ENCODE measurements at places on chromosomes 6 and 20.
A peak's percentile ranks its signal among the peaks of the same experiment; 100 is the strongest.

DNA sequence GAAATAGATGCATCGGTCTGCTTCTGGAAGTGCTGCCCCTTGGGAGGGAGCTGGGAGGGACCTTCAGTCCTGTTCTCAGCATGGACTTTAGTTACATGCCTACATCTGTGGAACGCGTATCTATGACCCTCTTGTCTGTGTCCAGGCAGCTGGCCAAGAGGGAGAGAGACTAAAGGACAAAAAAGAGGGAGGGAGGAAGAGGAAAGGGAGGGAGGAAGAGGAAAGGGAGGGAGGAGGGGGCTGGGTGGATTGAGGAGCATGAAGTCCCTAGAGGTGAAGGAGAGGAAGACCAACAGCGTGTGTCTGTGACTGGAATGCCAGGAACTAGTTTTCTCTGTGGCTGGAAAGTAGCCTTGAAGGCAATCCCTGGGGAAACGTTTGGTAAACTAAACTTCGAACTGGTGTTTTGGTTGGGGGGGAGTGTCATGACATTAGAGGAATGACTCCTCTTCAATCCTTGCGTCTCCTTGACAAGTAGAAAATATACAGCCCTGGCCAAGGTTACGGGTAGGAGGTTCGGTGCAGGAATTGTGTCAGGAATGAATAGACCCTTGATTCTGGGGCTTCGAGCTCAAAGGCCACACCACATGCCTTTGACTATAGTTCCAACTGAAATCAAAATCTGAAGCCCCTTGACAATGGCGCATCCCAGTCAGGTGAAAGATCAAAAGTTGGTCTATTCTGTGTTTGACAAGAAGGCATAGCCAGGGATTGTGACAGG, 52.0 kb upstream of the PLEKHG1 start:
- no peak for DNase-seq

GRCh38 chr20:53162251-53162835, 190.2 kb downstream of the TSHZ2 start:
- peak; percentile 95 for DNase-seq

DNA sequence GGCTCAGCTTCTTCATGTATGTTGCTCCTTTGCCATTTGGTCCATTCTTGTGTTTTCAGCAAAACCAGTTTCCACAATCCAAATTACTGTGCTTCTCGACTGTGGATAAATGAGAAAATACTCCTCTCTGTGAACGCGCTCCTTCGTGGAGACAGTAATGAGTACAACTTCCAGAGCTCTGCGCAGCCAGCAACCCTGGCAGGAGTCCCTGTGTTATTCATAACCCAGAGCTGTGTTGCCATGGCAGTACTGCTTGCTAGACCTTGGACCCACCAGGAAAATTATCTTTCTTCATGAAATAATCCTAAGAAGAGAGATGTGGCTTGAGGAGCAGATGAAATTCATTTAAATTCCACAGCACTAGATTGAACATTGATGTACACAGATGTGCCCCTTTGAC, 73.7 kb downstream of the SLC22A3 start:
- no peak for DNase-seq

- DNase-seq, result no peak
Observed at GRCh38 chr6:56238352-56238751, 9.0 kb downstream of the COL21A1 start.

GRCh38 chr6:24919056-24919892, 16.5 kb downstream of the RIPOR2 start:
- peak; percentile 31 for DNase-seq

DNA sequence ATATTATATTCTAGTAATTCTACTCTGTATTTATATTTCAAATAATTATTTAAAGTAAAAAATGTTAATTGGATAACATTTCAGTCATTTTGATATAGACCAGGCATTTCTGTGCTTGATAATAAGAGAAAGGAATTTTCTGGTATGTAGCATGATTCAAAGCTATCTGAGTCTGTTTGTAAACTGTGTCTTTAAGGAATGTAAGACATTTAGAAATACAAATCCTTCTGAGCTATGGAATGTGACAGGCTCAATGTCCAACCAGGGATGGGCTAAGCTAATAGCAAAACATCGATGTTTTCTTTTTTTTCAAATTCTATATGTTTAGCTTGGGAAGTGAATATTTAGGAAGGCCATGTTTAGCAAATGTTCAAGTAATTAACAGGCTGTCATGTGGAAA, 41.5 kb upstream of the FAM83B start:
- DNase-seq, result no peak

GRCh38 chr6:38364775-38365174, 275.0 kb downstream of the BTBD9 start:
- DNase-seq, result no peak

GRCh38 chr6:44650947-44651346, 263.4 kb downstream of the CDC5L start:
- no peak for DNase-seq

GRCh38 chr6:145798530-145798929, 16.1 kb downstream of the FBXO30 start:
- DNase-seq, result no peak

DNA sequence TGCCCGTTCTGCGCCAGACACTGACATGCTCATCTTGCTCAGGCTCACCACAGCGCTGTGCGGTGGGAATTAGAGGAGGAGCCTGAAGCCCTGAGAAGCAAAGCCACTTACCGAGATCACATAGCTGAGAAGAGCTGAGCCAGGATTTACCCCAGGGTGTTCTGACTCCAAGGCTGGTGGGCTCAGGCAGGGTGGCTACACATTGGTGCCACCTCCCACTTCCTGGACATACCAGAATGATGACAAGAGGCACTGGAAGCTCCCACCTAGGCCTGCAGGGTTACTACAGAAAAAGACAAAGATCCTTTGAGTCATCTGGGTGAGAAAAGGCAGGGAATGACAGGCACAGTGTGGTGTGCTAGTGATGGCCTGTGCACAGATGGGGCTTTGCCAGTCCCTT, 24.4 kb upstream of the FKBP1A start:
- no peak for DNase-seq

GRCh38 chr20:62430311-62430853, 3.0 kb upstream of the RBBP8NL start:
- DNase-seq, result no peak

- no peak for DNase-seq
Observed at GRCh38 chr20:54434196-54434595, 41.2 kb upstream of the DOK5 start.

DNA sequence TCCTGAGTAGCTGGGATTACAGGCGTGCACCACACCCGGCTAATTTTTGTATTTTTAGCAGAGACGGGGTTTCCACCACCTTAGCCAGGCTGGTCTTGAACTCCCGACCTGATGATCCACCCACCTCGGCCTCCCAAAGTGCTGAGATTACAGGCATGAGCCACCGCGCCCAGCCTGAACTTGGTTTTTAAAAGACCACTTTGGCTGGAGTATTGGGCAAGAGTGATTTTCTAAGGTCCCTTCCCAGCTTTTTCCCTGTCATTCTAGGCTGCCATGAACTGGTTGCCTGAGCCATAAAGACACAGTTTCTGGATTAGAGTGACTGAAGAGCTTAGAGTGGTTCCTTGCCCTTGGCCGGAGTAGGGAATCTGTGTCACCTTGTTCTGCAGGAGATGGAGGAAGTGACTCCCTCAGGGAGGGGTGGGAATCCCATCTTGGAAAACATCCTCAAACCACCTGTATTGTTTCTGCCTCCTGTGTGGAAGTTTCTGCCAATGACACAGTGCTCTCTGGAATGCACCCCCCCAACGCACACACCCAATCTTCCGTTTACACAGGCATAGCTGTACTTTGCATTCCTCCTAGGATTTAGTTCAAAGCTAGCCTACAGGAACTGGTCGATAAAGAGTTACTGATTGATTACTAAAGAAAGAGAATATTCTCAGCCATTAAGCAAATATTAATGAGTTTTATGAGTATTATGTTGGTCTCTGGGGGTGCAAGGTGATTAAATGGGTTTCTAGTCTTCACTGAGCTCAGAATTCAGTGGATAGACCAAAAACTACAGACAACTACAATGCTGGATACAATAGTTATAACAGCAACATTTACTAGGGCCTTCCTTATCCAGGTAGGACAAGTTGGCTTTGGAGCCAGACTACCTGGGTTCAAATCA, 18.2 kb downstream of the BCL2L1 start:
- DNase-seq, result no peak

GRCh38 chr6:70547905-70548304, 18.8 kb upstream of the SDHAF4 start:
- DNase-seq, result no peak

DNA sequence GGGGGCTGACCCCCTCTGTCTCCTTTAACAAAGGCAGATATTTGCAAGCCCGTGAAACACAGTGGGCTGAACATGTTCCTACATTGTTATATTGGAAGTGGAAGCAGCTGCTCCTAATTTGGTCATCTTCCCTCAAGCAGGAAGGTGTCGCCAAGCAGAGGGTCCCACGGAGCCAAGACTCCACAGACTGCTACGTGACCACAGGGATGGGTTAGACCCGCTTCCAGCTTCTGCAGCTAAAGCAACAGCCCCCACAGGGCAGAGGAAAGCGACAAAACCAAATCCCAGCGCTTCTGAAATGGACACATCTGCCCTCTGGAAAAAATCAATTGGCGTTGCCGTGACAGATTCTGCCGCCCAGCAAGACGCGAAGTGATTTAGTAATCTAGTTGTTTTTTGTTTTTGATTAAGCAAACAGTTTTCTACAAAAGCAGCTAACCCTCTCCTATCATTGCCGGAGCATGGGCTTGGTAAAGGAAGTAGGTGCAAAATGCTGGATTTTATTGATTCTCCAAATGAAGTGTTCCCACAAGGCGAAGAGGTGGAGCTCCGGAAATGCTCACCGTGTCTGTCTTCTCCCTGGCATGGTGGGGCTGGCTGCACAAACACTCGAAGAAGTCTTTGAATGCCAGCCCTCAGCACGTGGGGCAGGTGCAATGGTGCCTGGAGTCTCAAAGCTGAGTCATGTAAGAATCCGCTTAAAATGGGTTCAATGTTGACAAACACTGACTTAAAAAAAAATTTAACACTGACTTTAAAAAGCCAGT, 79.4 kb upstream of the FRMD1 start:
- DNase-seq, result no peak

GRCh38 chr6:106513808-106514582, 115.3 kb downstream of the RTN4IP1 start:
- DNase-seq, result peak; percentile 34

- peak; percentile 95 for DNase-seq
Observed at GRCh38 chr6:2857580-2858337, 16.1 kb upstream of the SERPINB1 start.

DNA sequence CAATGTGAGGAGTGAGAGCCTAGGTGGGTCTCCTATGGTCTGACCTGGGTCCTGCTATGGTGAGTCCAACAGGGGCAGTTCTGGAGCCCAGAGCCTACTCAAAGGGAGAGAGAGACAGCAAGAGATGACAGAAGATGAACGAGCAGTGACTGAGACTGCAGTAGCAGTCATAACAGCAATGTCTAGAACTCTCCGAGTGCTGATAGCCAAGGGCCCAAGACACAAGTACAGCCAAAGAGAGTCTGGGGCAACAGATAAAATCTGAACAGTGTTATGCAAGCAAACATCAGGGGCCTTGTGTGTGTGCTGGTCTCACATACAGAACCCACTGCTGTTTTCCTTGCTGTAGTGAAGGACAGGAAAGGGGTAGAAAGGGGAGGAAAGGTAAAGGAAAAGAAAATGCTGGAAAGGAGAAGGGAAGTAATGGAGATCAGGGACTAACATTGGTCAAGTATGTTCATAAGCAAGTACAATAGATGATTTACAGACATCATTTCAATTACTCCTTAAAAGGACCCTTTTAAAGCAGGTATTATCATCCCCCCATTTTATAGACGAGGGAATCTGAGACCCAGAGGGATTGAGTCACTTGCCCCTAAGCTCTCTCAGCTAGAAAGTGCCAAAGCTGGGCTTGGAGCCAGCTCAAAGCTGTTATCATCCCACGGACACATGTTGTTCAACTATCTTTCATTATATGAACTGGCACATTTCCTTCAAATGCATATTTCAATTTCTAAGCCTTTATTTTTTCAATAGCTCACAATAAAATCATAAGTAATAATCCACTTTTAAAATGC, 182.3 kb upstream of the RAB32 start:
- peak; percentile 93 for DNase-seq

DNA sequence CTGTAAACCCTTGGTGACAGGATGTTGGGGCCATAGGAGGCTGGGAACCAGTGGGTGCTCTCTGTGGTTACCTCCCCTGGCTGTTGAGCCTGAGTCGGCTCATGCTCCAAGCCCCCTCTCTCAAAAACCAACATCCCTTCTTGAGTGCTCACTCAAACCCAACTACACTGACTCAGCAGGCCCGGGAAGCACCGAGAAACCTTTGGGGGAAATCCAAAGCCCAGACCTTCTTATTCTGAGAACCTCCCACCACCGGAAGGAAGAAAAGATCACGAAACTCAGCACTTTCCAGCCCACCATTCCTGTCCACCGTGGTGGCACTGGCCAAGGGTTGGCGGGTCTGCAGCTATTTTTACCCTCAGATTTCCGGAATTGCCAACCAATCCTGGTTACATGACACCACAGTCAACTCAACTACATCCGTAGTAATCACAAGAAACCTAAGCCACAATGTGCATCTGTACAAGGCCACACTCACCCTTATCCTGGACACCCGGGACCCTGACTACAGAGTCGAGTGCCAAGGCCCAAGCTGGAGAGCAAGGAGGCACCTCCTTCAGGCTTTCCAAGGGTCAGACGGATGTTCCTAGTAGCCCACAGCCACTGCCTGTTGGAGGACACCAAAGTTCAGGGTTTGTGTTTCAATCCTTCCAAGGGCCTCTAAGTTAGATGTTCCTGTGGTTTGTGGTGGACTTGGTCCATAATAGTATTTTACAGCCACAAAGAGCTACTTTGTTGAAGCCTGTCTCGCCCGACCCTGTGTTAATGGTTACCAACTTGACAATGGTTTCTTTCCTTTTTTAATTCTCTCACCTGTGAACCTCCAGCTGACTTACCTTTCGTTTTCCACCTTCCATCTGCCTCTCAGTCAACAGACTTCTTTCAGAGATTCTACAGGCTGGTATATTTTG, 317.0 kb downstream of the CDC5L start:
- DNase-seq, result no peak

DNA sequence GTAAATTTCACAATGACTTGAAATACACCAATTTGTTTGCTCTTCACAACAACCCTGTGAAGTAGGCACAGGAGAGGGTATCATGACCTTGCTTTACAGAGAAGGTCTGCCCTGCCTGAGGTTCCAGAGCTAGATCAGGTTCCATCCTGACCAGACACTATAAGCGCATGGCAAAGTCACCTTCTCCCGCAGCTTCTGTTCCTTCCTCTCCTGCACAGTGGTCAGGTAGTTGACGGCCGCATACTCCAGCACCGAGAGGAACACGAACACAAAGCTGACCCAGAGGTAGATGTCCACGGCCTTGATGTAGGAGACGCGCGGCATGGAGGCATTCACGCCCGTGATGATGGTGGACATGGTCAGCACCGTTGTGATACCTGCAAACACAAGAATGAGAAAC, 34.3 kb downstream of the PM20D2 start:
- no peak for DNase-seq

DNA sequence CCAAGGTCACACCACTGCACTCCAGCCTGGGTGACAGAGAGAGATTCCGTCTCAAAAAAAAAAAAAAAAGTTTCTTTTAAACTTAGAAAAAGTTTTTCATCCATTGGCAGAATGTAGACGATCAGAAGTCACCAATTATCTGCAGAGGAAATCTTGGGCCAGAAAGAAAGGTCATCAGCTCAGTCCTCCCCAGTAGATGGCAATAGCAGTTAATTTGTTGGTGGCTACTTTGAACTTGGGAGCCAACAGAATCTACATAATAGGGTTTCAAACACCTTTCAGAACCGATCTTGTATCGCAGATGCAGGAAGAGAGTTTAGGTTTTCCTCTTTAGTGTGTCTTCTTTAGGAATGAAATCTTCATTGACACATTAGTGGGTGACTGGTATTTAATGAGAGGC, 41.7 kb downstream of the LBP start:
- peak; percentile 11 for DNase-seq

GRCh38 chr6:39289490-39289889, 24.7 kb downstream of the KCNK17 start:
- DNase-seq, result no peak

Data from OCI-M1 (cell line).